ENCODE measurements at places on chromosomes 7 and 10.
A peak's percentile ranks its signal among the peaks of the same experiment; 100 is the strongest.

- DNase-seq: no peak
Observed at GRCh38 chr7:36939816-36940215, 215.5 kb upstream of the AOAH start.

- DNase-seq: no peak
Observed at GRCh38 chr7:107615910-107616680, 36.0 kb downstream of the BCAP29 start.

GRCh38 chr10:127694580-127695193 is 42.3 kb upstream of the FOXI2 start:
- DNase-seq: no peak

DNA sequence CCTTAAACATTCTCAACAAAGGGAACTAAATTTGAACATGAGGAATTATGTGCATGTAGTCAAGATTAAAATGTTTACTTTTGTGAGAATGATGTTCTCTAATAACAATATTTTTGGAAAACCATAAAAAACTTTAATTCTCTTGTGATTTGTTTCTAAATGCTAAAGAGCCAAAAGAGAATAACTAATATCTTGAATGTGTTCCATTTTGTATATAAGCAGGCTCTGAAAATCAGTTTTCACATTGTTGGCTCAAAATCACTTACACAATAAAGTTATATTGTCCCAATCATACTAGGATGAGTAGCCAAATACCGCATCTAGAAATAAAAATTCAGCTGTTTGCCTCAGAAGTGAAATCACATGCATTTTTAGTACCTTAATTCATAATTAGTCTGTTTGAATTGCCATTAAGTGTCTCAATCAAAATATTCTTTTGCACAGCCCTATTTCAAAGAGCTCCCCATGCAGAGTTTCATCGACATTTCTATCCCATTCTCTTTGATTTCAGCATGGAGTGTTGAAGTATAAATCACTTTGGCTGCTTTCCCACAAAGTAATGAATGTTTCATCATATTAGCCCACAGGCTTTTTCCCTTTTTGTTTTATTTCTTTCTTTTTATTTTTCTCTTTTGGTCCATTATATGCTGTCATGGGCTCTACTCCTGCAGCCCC is 420.3 kb upstream of the POM121L12 start:
- DNase-seq: no peak

GRCh38 chr7:65235586-65235985 is 138.1 kb upstream of the ZNF92 start:
- DNase-seq: no peak

DNA sequence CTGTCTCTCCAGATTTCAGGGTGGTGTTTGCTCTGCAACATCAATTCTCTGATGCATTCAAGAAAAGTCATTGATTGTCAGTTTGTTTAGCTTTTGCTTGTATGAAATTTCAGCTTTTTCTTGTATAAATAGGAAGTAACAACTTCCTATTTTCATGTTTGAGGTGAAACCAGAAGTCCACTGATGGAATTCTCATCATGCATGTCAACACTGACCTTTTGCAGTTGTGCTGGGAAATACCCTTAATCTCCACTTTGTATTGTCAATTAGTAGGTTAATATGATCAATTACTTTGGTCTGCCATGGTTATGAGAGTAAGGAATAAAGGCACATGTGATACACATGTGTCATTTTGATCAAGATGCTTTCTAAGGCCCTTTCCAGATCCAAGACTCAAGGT is 208.8 kb upstream of the HPS1 start:
- DNase-seq: no peak

GRCh38 chr10:109744020-109744419 is 179.3 kb downstream of the XPNPEP1 start:
- DNase-seq: no peak

- no peak for DNase-seq
Observed at GRCh38 chr7:31490796-31491314, 23.0 kb upstream of the ITPRID1 start.

- DNase-seq: no peak
Observed at GRCh38 chr7:142925413-142925812, 8.1 kb downstream of the TRPV5 start.

- DNase-seq: no peak
Observed at GRCh38 chr7:8232999-8233847, 28.7 kb downstream of the ICA1 start.

DNA sequence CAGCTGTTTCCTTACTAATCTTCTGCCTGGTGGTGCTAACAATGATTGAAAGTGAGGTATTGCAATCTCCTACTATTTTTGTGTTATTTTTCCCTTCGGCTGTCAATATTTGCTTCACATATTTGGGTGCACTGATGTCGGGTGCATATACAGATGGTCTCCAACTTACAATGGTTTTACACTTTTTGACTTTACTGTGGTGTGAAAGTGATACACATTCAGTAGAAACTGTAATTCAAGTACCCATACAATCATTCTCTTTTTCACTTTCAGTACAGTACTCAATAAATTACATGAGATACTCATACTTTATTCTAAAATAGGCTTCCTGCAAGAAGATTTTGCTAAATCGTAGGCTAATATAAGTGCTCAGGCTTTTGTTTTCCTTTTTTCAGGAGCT is 73.2 kb downstream of the RNF216 start:
- DNase-seq: no peak

DNA sequence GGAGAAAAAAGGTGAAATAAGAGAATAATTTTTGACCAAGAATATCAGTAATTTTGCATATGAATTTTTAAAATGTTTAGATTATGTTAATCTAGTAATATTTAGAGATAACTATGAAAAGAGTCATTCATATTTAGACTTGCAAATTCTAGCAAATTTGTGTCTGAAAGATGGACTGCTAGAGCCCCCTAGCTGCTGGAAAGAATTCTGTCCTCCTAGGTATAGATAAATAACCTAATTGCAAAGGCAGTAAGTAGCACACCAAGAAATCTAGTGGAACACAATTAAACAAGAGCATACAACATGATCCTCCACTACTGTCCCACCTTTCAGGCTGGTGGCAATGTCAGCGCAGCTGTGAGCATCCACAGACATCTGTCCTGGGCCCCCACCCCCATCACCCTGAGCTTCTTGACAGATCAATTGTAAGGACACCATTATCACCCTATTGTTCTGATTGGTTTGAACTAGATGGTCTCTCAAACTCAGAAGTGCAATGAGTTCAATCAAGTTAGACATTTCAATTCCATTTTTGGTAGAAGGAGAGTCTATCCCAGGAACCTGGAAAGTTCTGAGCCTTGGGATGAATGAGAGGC is 15.0 kb upstream of the GFRA1 start:
- peak; percentile 11 for DNase-seq

- DNase-seq: no peak
Observed at GRCh38 chr7:135209225-135209834, 2.0 kb downstream of the WDR91 start.

DNA sequence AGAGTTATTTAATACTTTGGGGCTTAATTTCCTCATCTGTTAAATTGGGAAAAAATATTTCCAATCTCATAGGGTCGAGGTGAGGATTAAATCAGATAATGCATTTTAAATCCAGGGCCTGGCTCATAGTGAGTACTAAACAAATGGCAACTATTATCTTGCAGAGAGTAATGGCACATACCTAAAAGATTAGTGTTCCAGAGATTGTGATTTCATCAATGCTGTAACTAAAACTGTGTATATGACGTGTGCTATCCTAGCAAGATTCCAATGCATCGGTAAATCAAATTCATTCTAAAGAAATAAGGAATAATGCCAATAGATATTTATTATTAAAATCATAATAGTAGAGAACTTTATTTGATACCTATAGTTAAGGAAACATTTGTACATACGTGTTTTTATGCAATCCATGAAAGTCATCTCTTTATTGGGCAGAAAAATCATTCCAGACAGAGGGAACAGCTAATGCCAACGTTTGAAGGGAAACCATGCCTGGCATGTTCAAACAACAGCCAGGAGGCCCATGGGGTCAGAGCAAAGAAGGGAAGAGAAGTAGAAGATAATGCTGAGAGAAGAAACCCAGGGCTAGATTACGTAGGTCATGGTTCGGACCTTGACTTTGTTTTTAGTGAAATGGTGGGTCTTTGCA is 174.8 kb upstream of the AGR3 start:
- DNase-seq: no peak

DNA sequence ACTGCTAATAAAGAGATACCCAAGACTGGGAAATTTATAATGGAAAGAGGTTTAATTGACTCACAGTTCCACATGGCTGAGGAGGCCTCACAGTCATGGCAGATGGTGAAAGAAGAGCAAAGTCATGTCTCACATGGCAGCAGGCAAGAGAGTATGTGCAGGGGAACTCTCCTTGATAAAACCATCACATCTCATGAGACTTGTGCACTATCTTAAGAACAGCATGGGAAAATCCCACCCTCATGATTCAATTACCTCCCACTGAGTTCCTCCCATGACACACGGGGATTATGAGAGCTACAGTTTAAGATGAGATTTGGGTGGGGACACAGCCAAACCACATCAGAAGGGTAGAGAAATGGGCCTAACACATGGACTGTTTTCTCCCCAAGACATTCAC is 156.3 kb downstream of the CCDC71L start:
- no peak for DNase-seq

DNA sequence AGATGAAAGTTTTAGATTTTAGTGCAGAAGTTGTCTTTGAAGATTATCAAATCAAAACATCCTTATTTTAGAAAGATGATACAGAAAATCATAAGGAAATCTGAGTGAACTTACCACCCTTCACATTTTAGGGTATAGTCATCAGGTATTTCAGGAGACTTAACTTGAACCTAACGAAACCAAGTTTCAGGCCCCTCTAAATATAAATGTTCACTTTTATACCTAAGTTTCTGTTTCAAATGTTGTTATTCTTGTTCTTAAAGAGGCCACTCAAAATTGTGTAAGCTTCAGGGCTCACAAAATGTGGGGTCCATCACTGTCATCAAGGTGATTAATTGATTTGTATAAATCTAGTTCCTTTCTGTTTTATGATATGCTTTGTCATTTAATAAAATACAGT is 216.2 kb downstream of the KIAA1217 start:
- DNase-seq: no peak

DNA sequence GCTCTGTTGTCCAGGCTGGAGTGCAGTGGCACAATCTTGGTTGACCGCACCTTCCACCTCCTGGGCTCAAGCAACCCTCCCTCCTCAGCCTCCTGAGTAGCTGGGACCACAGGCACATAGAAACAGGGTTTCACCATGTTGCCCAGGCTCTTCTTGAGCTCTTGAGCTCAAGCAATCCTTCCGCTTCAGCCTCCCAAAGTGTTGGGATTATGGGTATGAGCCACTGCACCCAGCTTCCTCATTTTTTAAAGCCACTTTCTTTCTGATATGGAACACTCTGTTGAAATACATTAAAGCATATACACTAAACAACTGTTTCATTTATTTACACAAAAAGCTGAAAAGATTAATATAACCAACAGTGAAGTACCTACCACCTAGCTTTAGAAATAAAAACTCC is 117.2 kb downstream of the CLEC2L start:
- no peak for DNase-seq

- DNase-seq: no peak
Observed at GRCh38 chr7:43888993-43889945, 17.1 kb downstream of the URGCP start.

GRCh38 chr7:13628239-13629001 is 361.0 kb downstream of the ETV1 start:
- DNase-seq: no peak

DNA sequence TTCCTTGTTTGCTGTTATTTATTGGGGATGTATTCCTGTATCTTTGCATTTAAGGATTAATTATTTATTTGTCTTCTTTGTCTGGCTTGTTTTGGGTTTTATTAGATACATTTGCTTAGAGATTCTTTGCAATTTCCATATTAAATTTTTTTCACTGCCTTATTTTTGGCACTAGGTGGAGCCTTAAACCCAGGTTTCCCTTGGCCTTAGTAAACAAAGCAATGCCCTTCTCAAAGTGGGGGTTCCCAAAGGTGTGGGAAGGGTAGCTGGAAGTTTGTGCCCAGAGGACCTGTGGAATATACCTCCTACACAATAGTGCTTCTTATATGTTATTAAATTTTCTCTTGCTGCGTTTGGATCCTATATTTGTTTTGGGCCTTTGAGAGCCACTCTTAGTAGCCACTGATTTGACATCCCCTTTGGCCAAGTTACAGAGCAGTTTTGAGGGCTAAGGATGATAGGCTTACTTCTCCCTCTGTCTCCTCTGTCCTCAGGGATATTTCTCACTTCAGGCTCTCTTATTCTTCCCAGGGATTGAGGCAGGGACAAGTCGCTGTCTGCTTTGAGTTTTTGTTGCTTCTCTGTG is 162.3 kb downstream of the ITGB1 start:
- no peak for DNase-seq

- DNase-seq: no peak
Observed at GRCh38 chr7:93622036-93623033, 47.8 kb upstream of the CALCR start.

DNA sequence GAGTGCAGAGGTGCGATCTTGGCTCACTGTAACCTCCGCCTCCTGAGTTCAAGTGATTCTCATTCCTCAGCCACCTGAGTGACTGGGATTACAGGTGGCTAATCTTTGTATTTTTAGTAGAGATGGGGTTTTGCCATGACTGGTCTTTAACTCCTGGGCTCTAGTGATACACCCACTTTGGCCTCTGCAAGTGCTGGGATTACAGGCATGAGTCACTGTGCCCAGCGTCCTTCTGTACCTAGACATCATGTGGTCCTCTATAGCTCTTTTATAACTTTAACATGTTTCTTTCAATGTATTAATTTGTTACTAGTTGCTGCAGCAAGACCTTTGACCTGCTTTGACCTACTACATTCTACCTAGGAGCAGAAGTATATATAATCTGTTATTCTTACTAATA is 38.7 kb upstream of the BICC1 start:
- DNase-seq: no peak

DNA sequence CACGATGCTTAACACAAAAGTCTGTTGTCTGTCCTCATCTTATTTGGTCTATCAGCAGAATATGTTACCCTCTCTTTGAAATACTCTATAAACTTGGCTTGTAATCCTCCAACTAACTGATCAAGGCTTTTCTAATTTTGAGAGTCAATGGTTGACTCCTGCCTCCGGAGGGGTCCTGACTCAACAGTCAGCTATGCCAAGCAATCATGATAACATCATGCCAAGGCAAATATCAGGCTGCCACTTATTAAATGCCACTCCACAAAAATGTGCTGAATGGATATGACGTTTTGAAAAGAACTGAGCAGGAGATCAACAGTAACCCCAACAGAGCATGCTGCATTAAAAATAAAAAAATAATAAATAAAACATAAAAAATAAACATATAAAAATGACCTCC is 116.1 kb downstream of the PARD3 start:
- DNase-seq: no peak

DNA sequence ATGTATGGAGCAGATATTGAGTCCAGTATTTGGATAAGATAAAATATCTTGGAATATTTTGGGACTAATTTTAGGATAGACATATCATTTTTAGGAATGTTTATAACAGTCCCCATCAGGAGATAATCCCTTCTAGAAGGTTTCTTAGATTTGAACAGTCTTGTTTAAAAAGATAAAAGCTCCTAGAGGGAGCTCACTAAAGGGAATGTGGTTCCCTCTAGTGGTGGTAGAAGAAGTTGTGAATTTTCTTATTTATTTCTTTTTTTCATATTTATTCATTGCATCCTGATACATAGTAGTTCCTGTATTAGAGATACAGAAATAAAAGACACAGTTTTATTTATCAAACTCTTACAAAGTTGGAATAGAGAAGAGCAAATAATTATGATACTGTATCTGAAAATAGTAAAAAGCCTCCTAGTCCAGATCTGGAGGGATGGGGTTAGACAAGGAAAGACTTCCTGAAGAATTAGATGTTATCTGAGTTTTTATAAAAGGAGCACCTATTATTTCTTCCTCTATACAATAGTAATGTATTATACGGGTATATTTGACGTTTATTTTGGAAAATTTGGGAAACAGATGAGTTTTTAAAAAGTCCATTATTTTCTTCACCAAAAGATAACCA is 24.5 kb upstream of the KLF14 start:
- DNase-seq: no peak

GRCh38 chr7:142098004-142098403 is 13.5 kb upstream of the MGAM2 start:
- DNase-seq: no peak
